ENCODE measurements at places on chromosomes 1 and 21.

- DNase-seq = no peak
These were observed 100.7 kb downstream of the RGL1 start for GRCh38 chr1:183905508-183906113.

- no peak for DNase-seq
These were observed 22.7 kb upstream of the EYA3 start for GRCh38 chr1:28111157-28111556.

DNA sequence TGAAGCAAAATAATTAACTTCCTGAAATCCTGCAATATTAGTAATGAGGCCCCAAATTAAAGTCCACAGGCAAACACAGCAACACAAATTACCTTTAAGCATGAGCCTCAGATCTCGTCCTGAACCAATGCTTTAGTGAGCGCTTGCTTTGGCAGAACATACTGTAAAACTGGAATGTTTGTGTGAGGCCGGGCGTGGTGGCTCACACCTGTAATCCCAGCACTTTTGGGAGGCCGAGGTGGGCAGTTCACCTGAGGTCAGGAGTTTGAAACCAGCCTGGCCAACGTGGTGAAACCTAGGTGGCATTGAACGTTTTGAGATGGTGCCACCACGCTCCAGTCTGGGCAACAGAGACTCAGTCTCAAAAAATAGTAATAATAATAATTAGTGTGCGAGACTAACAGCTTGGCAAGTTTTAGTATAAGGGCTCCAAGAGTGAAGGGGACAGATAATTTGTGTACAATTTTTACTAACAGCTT lies 17.8 kb downstream of the SFPQ start:
- no peak for DNase-seq

DNA sequence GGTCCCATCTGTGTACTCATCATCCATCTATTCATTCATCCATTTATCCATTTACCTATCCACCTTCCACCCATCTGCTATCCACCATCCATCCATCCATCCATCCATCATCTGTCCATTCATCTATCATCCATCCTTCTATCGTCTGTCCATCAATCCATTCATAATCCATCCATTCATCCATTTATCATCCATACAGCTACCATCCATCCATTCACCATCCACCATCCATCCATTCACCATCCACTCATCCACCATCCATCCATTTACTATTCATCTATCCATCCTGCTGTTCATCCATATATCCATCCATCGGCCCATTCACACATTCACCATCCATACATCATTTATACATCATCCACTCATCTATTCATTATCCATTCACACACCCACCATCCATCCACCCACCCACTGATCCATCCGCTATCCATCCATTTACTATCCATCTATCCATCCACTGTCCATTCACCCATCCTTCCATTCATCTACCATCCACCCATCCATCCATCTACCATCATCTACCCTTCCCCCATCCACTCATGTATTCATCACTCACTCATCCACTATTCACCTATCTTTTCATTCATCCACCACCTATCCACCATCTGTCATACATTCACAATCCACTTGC lies 96.4 kb downstream of the TRIM11 start:
- no peak for DNase-seq

GRCh38 chr21:26019236-26019635 lies 151.3 kb downstream of the APP start:
- no peak for DNase-seq

GRCh38 chr1:58440696-58441095 lies 105.8 kb downstream of the OMA1 start:
- DNase-seq = no peak

- peak; percentile 74 for DNase-seq
These were observed 7.0 kb upstream of the CTSE start for GRCh38 chr1:206030714-206031113.

GRCh38 chr21:34881839-34882371 lies 167.2 kb downstream of the RUNX1 start:
- no peak for DNase-seq

DNA sequence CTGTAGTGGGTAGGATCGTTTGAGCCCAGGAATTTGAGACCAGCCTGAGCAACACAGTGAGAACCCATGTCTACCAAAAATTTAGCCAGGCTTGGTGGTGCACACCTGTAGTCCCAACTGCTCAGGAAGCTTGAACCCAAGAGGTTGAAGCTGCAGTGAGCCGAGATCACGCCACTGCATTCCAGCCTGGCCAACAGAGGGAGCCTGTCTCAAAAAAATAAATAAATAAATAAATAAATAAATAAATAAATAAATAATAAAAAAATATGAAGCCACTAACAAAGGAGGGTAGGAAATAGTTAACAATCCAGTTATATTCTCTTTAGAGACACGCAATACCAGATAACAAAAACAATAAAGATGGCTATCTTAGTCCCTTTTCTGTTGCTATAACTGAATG lies 11.9 kb upstream of the CBR3 start:
- DNase-seq = no peak

GRCh38 chr1:209860293-209860881 lies 32.6 kb downstream of the UTP25 start:
- peak; percentile 73 for DNase-seq

DNA sequence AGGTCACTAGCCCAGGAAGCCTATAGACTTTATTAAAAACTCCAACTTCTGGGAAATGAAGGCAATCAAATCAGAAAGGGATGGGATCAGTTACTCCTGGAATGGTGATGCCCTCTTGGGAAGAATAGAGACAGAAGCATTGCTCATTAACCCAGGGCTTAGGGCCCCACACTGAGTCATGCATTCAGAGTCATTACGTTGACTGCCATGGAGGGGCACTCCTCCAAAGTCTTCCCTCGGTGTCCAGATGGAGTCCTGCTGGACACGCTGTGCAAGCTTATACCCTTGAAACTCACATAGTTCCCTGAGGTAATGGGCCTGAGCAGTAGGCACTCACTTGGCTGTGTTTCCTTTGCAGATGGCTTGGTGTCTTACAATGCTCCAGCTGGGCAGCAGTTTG lies 35.2 kb upstream of the HSD17B7 start:
- DNase-seq = peak; percentile 22

- DNase-seq = no peak
These were observed 476.3 kb upstream of the ZRANB2 start for GRCh38 chr1:71557138-71557537.

- no peak for DNase-seq
These were observed 12.9 kb upstream of the ACTN2 start for GRCh38 chr1:236673289-236673919.

DNA sequence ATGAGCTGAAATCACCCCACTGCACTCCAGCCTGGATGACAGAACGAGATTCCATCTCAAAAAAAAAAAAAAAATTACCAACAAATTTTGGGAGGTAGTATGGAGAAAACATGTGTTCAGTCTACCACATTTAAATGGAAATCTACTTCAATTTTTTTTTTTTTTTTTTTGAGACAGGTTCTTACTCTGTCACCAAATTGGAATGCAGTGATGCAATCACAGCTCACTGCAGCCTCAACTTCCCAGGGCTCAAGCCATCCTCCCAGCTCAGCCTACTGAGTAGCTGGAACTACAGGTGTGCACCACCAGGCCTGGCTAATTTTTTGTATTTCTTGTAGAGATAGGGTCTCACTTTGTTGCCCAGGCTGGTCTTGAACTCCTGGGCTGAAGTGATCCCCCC lies 82.1 kb downstream of the GFI1 start:
- peak; percentile 3 for DNase-seq

GRCh38 chr1:32127409-32128198 lies 19.7 kb downstream of the KPNA6 start:
- no peak for DNase-seq

- no peak for DNase-seq
These were observed 150.6 kb downstream of the TGFBR3 start for GRCh38 chr1:91735266-91735845.

DNA sequence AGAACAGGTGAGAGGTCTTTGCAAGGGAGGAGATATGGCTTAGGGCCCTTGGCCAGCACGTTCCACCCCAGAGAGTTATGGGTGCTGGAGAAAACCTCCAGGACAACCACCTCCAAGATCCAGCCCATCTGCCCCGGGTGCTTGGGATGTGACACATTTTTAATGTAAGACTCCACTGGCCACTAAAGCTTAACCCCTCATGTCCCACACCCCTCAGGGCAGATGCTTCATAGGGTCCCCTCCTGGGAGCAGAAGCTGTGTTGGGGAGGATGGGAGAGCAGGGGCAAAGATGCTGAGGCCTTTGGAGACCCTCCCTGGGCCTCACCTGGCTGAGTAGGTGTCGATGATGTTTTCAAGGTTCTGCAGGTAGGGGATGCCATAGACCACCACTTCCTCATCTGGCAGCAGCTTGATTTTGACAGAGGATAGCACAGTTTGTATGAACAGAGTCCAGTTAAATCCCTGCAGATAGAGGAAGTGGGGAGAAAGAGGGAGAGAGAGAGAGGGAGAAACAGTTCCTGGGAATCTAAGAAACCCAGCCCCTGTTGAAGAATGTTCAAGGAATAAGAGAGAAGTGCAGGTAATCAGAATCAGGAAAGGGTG lies 11.9 kb downstream of the PRXL2B start:
- no peak for DNase-seq

DNA sequence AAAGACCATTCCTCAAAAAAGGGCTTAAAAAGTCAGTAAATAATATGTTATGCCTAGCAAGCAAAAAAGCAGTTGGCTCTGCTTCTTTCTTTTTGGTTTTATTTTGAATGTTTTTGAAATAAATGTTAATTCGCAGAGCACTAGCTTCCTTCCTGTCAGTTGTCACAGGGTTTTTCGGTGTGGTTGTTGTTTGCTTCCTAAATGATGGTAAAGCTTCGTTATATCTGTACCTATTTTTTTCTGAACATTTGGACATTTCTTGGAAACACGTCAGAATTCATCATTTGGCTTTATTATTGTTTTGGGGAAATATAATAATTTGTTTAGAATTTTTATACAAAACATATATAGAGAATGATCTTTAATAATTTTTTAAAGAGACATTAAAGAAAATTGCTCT lies 351.9 kb upstream of the SGIP1 start:
- DNase-seq = no peak

DNA sequence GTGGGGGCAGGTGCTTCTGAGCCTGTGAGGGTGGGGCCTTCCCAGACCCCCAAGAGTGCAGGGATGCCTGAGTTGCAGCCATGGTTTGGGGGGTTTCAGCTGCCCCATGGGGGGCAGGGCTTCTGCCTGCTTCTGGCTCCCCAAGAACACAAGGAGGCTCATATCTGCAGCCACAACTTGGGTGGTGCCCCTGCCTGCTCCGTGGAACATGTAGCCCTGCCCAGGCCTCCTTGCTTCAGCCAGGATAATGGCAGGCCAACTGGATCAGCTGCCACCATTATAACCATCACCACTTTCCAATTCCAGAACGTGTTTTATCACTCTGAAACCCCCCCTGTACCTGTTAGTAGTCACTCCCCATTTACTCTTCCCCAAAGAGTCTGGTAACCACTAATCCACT lies 14.0 kb downstream of the ZBTB40 start:
- no peak for DNase-seq

GRCh38 chr21:41964171-41964570 lies 10.4 kb upstream of the C2CD2 start:
- no peak for DNase-seq

- DNase-seq = no peak
These were observed 47.9 kb upstream of the EDEM3 start for GRCh38 chr1:184802354-184803179.

GRCh38 chr21:16891821-16892220 lies 621.0 kb upstream of the CXADR start:
- DNase-seq = peak; percentile 34

- no peak for DNase-seq
These were observed 185.7 kb downstream of the ST6GALNAC3 start for GRCh38 chr1:76260279-76260678.

GRCh38 chr1:180053594-180054567 lies 99.3 kb downstream of the CEP350 start:
- DNase-seq = no peak

GRCh38 chr1:36099681-36100341 lies 11.1 kb downstream of the ADPRS start:
- DNase-seq = peak; percentile 67

GRCh38 chr1:109950509-109950908 lies 34.1 kb upstream of the AHCYL1 start:
- no peak for DNase-seq

GRCh38 chr1:228178737-228179684 lies 13.4 kb downstream of the IBA57 start:
- no peak for DNase-seq

DNA sequence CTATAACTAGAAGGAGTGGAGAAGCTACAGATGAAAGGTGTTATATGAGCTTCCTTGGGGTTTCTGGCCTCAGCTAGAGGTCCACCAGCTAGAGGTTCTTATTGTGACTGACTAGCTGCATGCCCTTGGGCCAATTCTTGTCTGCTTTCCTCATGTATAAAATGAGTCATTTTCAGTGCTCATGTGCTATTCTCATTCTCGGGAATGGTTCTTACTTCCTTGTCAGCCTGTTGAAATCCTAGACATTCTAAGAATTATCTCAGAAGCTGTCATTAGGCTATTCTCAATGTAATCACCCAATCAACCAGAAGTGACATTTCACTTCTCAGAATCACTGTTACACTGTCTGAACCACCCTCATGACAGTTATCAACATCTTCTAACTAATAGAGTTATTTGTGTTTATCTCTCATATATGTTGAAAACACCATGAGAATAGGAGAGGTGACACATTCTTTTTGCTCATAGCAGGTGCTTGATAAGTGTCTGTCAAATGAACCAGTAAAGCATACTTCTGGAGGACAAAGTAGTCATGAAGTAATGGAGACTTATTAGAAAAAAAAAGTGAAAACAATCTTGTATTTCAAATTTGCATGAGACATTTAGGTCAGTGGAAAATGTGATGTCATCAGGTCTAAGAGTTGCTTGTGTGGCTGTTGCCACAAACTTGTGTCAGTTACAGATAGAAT lies 122.8 kb upstream of the IVNS1ABP start:
- peak; percentile 75 for DNase-seq

DNA sequence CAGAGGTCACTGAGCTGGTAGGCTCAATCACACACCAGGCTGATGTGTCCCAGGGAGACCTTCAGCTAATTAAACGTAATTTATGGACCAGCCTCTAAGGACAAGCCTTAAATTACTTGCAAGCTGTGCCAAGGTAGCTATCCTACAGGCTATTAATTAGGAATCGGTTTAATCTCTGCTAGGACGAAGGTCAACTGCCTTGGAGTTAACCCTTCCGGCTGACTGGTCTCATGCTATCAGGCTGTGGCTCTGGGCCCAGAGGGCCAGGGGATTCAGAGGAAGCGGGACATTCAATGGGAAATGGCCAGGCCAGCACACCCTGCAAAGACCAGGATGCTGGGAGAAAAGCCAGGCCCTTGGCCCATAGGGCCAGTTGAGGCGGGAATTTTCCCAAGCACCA lies 19.0 kb downstream of the DHRS3 start:
- no peak for DNase-seq

DNA sequence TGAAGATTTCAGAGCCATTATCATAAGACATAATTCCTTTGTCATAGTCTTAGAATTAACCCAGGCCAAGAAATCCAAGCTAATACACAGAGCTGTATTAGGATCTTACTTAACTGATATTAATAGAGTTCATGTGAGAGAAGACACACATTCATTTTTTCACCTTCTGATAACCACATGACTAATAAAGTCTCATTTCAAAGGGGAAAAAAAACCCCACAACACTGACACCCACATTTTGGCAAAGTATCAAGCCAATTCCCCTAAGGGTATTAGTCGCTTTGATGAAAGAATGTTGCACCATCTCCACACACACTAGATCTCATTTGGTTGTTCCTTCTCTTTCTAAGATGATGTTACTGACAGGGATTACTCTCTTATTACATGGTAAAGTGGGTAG lies 344.4 kb upstream of the ESRRG start:
- no peak for DNase-seq
